C1 segment of cervical spinal cord (tissue), 14 donors: ENCODE measurements at places on chromosomes 2 and 18.

GRCh38 chr2:108911807-108912628 is 77.0 kb downstream of the EDAR start:
- no peak for DNase-seq

GRCh38 chr2:179692043-179692442 is 169.4 kb downstream of the ZNF385B start:
- no peak for DNase-seq

DNA sequence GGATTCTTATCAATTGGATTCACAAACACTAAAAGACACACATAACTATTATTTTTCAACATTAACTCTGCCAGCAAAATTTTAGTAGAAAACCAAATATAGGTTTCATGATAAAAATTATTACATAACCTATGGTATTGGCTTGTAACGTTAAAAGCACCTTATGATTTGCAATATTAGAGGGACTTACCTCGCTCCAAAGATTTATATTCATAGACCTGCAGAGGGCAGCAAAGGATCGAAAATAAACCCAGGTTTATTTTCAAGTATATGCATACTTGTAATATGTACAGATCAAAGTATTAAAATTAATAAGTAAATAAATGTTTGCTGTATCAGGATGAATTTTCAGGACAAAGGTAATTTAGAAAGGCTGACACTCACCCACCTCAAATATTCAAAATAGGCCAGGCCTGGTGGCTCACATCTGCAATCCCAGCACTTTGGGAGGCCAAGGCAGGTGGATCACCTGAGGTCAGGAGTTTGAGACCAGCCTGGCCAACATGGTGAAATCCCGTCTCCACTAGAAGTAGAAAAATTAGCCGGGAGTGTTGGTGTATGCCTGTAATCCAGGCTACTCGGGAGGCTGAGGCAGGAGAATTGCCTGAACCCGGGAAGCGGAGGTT is 45.3 kb downstream of the LRPPRC start:
- DNase-seq, result no peak

- no peak for DNase-seq
These were observed 158.0 kb downstream of the RAPGEF4 start for GRCh38 chr2:172893671-172894070.
